ENCODE measurements at places on chromosomes 6 and 20.
A peak's percentile ranks its signal among the peaks of the same experiment; 100 is the strongest.

GRCh38 chr6:32415521-32416019 lies 8.6 kb upstream of the BTNL2 start:
- peak; percentile 90 for DNase-seq

DNA sequence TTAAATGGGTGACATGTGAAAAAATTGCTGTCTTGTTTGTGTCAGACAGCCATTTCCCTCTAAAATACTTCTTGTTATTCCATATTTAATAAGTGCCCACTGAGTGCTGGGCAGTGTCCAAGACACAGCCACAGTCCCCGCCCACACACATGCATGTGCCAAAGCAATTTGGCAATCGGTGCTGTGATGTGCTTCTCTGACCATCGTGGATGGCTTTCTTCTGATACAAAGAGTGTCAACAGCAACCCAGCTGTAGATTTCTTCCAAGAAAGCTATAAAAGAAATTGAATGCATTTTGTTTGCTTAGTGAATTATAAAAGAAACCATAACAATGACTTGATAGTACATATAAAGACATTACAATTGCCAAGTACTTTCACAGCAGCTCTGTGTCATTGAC lies 140.5 kb upstream of the ATXN1 start:
- peak; percentile 86 for DNase-seq

GRCh38 chr20:46572790-46573189 lies 22.3 kb upstream of the OCSTAMP start:
- no peak for DNase-seq

- DNase-seq, result no peak
Measured at GRCh38 chr20:3621111-3621510, 42.1 kb downstream of the GFRA4 start.
